ENCODE measurements at places on chromosomes 3 and 15.

DNA sequence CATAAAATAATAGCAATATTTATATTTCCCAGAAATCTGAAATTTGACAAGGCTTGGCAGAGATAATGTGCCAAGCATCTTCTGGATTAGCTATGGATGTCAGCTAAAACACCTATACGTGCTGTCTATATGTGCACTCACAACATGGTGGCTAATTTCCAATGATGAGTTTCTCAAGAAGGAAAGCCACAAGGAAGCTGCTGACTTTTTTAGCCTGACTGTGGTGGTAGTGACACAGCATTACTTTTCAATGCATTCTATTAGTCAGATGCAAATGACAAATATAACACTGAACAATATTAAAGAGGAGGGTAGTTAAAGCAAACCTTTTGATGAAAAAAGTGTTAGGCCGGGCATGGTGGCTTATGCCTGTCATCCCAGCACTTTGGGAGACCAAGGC lies 101.7 kb upstream of the CCDC54 start:
- no peak overlapping the region for H3K4me3 ChIP-seq
- no peaks in the 10 kb centered on the region for H3K4me1 ChIP-seq
- DNase-seq = no peak
- H3K36me3 ChIP-seq = no peaks in the 10 kb centered on the region

DNA sequence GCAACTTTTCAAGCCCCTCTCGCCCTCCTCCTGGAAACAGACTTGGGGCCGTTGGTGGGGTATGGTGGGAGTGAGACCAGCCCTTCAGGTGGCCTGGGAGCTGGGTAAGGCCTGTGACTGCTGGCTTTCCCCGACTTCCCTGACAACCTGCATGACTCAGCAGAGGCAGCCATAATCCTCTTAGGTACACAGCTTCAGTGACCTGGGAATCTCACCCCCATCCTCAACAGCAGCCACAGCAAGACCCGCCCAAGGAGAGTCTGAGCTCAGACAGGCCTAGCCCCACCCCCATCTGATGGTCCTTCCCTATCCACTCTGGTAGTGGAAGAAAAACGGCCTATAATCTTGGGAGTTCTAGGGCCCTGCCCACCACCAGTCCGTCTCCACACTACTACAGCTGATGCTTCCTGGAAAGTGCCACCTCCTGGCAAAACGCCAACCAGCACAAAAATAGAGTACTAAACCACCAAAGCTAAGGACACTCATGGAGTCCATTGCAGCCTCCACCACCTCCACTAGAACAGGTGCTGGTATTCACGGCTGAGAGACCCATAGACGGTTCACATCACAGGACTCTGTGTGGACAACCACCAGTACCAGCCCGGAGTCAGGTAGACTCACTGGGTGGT lies 13.1 kb upstream of the SLC27A2 start:
- DNase-seq = no peak
- no peak overlapping the region for H3K4me3 ChIP-seq
- no peaks in the 10 kb centered on the region for H3K27me3 ChIP-seq
- H3K27ac ChIP-seq = no peak overlapping the region

DNA sequence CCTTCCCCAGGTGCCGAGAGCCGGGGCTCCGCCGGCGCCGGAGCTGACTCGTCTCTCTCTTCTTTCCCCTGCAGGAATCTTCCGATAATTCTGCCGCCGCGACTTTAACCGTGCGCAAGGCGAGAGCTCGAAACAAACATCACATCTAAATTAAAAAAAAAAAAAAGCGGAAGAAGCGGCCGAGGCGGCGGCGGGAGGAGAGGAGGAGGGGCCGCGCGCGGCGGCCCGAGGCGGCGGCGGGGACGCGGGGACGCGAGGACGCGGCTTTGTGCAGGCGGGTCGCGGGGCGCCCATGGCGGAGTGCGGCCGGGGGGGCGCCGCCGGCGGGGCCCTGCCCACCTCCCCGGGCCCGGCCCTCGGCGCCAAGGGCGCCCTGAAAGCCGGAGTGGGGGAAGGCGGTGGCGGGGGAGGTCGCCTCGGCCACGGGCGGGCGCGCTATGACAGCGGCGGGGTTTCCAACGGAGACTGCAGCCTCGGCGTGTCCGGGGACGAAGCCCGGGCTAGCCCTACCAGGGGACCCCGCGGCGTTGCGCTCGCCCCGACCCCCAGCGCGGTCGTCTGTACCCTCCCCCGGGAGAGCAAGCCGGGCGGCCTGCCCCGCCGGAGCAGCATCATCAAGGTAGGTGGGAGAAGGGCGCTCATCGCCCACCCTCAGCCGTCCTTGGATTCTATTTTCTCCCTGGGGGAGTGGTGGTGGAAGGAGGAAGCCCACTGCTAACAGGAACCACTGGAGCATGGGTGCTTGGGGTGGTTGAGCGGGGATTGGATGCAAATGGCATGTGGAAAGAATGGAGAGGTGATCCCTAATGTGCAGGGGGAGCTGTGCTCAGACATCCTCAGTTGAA lies at the start of gene PLCL2:
Gene PLCL2 (plus strand): TSS at position 208 of the 845 bp plus-strand sequence. CDS start 85 bp downstream, at position 293.
- no peaks in the 10 kb centered on the region for H3K27me3 ChIP-seq
- peak within 1 kb of the TSS; percentile 32 for H3K4me3 ChIP-seq
- H3K4me1 ChIP-seq = peaks cover 6% of the 10 kb centered on the region
- peak; percentile 44 for DNase-seq
- H3K27ac ChIP-seq = peak within 1 kb of the TSS; percentile 67

DNA sequence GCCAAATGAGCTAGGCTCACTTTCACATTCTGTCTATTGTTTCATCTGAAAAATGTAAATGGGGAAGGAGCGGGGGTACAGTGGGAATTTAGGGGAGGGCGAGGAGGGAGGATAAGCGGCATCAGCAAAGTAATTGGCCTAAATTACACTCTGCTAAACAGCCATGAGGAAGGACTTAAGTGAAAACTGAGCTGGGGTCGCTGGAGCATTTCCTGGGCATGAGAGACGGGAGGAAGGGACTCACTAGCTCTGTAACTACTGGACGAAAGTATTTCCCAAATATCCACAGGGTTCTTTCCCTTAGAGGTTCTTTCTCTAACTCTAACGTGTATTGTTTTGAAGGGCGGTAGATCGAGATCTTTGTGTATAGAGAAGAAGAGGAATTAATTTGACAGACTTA lies 418.0 kb downstream of the SOX2 start:
- no peaks in the 10 kb centered on the region for H3K27me3 ChIP-seq
- no peak overlapping the region for H3K4me3 ChIP-seq
- no peak overlapping the region for H3K27ac ChIP-seq
- no peak for DNase-seq
- no peaks in the 10 kb centered on the region for H3K4me1 ChIP-seq

DNA sequence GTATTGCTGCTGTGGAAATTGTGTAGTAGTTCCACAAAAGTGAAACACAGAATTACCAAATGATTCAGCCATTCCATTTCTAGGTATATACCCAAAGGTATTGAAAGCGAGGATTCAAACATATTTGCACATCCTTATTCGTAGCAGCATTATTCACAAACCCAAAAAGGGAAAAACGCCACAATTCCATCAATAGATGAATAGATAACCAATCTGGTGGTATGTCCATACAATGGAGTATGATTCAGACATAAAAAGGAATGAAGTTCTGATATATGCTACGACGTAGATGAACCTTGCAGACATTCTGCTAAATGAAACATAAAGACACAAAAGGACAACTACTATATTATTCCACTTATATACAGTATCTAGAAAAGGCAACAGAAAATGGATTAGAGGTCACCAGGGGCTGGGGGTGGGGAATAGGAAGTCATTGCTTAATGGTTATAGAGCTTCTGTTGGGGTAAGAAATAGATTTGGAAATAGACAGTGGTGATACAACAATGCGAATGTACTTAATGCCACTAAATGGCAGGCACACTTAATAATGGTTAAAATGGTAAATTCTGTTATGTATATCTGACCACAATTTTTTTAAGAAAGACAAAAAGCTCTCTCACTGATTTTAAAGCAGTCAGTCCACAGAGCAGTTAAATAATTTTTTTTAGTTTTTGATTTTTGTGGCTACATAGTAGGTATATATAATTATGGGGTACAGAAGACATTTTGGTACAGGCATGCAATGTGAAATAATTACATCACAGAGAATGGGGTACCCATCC lies 51.8 kb upstream of the PSMD6 start:
- H3K4me1 ChIP-seq = no peaks in the 10 kb centered on the region
- H3K36me3 ChIP-seq = no peaks in the 10 kb centered on the region
- no peaks in the 10 kb centered on the region for H3K27me3 ChIP-seq
- DNase-seq = no peak
- H3K27ac ChIP-seq = no peak overlapping the region
- no peak overlapping the region for H3K4me3 ChIP-seq

DNA sequence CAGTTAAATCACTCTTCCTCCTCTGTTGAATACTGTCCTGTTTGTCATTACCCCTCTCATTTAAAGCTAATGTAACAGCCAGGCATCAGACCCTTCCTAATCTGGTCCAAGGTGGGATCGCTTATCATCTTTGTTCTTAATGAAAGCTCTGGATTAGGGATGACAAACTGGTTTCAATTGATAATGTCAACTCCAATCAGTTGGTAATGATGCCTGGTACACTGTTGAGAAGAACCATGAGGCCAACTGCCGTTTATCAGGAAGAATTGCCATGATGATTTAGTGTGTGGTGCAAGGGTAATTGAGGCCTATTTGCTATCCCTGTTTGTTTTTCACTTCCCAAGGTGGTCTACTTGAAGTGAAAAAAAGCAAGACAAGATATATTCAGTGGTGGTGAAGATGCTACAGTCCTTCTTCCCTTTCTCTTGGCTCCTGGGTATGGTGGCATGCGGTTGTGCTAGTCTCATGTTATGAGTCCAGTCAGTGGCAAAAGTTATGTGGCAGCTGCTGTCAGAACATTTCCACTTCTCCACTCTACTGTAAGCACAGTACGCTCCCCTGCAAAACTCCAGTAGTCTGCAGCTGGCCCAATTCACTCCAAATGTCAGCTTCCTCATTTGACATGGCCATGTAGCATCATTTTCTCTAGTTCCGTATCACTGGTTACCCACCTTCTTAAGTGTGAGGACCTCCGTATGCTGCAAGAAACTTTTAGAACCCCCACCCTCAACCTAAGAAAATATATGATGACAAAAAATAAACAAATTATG lies 72.5 kb downstream of the MORC1 start:
- H3K36me3 ChIP-seq = no peaks in the 10 kb centered on the region
- H3K27me3 ChIP-seq = no peaks in the 10 kb centered on the region
- no peak for DNase-seq
- H3K27ac ChIP-seq = no peak overlapping the region
- H3K4me1 ChIP-seq = no peaks in the 10 kb centered on the region

GRCh38 chr3:98968824-98969223 lies 67.3 kb upstream of the DCBLD2 start:
- no peaks in the 10 kb centered on the region for H3K36me3 ChIP-seq
- no peak for DNase-seq
- H3K27me3 ChIP-seq = no peaks in the 10 kb centered on the region
- no peaks in the 10 kb centered on the region for H3K4me1 ChIP-seq
- H3K4me3 ChIP-seq = no peak overlapping the region

DNA sequence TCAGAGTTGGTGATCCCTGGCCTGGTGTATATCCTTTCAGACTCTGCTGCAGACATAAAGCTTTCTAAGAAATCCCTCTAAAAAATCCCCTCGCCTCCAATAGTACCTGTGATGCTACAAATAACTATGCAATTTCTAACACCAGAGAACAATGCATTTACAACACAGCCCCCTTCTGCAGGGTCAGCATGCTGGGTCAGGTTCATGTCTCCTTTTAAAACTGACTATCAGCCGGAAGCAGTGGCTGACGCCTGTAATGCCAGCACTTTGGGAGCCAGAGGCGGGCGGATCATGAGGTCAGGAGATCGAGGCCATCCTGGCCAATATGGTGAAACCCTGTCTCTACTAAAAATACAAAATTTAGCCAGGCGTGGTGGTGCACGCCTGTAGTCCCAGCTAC lies 77.0 kb upstream of the SPATA12 start:
- H3K27ac ChIP-seq = no peak overlapping the region
- peaks cover 46% of the 10 kb centered on the region for H3K4me1 ChIP-seq
- no peak overlapping the region for H3K4me3 ChIP-seq
- H3K27me3 ChIP-seq = no peaks in the 10 kb centered on the region
- no peaks in the 10 kb centered on the region for H3K36me3 ChIP-seq
- no peak for DNase-seq

GRCh38 chr3:180855364-180855763 lies 57.1 kb upstream of the FXR1 start:
- DNase-seq = no peak
- no peaks in the 10 kb centered on the region for H3K36me3 ChIP-seq
- no peaks in the 10 kb centered on the region for H3K4me1 ChIP-seq
- H3K4me3 ChIP-seq = no peak overlapping the region
- no peaks in the 10 kb centered on the region for H3K27me3 ChIP-seq

GRCh38 chr15:91318931-91319330 lies 218.9 kb downstream of the SV2B start:
- H3K4me3 ChIP-seq = no peak overlapping the region
- H3K27me3 ChIP-seq = no peaks in the 10 kb centered on the region
- DNase-seq = no peak
- no peaks in the 10 kb centered on the region for H3K36me3 ChIP-seq
- H3K27ac ChIP-seq = no peak overlapping the region

GRCh38 chr15:66702787-66703539 lies 927 bp downstream of the SMAD6 start:
- H3K27me3 ChIP-seq = no peaks in the 10 kb centered on the region
- peak overlapping the region; percentile 80 for H3K4me3 ChIP-seq
- H3K36me3 ChIP-seq = no peaks in the 10 kb centered on the region
- peaks cover 36% of the 10 kb centered on the region for H3K4me1 ChIP-seq
- peak overlapping the region; percentile 24 for H3K27ac ChIP-seq

DNA sequence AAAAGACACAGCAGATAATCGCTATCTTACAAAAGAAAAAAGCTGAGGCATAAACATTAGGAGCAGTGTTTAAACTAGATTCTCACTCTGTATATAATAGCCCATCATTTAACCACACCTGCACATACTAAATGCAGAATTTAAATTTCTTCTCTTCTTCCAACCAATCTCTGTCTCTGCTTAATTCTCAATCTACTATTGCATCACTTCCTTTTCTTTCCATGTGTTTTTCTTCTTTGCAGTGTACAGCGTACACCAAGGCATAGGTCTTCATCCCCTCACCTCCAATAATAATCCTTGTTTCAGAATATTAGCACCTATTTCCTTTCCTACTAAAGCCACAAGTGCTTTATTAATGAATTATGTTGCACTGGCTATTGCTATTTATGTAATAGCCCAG lies 90.9 kb downstream of the NR1I2 start:
- no peaks in the 10 kb centered on the region for H3K36me3 ChIP-seq
- DNase-seq = no peak
- H3K4me3 ChIP-seq = no peak overlapping the region
- no peak overlapping the region for H3K27ac ChIP-seq

Data from thyroid gland (tissue), 4 donors.